NCI-H446 (cell line): ENCODE measurements at places on chromosomes 12 and 14.

DNA sequence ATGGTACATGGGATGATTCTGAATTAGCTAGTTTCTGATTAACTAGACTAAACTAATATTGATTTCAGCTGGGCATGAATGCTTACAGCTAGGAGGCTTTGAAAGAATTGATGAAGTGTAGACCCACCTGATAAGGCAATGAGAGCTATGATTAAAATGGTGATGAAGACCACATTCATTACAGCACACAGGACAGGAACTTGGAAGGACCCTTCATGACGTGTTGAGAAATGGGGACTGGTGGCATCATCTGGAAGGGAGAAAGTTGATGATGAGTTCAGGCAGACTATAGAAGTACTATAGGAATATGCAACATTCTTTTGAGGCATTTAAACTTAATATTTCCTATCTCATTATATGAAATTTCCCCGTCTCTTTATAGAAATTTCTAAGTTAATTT, 4.5 kb downstream of the CD69 start:
- no peak for DNase-seq

DNA sequence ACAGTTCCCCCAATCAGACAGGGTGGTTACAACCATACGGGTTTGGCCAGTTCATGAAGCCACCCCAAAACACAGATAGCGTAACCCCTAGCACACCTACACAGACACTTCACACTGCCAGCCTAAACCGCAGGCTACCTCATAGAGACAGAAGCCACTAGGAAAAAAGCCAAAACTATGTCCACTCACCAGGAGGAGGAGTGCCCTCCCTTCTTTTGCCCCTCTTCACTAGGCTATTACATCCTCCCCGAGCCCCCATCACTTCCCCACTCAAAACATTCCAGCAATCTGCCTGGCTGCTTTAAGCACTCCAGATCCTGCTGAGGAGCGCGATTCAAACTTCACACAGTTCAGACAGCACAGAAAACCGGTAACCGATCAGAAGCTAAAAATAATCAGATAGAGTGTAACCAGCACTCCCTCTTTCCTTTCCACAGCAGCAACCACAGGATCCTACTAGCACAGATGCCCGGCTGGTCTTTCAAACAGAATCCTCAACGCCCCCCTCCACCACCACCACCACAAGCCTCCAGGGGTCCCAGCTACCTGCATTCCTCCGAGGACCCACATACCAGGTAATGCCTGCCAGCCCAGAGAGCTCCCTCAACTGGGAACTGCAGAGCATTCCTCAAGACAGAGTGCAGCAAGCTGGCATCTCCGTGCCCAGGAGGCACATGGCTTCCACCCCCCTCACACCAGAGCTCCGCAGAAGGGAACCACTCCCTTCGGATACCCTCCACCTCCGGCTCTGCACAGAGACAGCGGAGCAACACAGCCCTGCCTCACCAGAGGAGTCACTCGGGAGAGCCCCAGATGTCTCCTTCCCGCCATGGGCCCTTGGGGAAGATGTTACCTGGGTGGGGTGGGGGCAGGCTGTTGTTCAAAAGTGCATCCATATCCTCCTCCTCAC, 1.5 kb downstream of the CHD4 start:
- DNase-seq = no peak

DNA sequence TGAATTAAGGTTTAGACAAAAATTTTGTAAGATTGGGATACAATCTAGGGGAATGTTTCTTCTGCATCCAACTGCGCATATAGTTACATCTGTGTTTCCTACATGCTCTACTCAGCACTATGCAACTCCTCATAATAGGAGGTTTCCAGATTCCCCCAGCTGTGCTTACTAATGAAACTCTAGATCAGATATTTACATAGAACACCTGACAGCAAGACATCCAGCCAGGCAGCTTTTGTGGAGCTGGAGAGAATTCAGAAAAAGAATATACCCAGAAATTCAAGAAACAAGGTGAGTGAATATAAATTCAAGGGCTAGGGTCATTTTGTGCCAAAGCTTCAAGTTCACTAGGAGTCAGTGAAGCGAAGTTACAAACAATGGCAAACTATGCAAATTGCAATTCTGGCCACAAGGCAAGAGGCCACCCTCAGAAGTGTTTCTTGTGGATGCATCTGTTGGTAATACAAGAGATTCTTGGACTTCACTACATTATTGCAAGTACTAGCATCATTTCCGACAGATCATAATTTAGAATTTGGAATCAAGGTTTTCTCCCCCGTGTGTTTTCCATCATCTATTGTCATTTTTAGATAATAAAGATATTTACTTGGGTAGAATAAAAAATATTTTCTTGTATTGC, 341.2 kb upstream of the NAV3 start:
- no peak for DNase-seq

- DNase-seq = no peak
Measured at GRCh38 chr12:6745741-6746525, 7.0 kb downstream of the MLF2 start.

GRCh38 chr14:29205658-29206057, 439.1 kb downstream of the FOXG1 start:
- DNase-seq = no peak

DNA sequence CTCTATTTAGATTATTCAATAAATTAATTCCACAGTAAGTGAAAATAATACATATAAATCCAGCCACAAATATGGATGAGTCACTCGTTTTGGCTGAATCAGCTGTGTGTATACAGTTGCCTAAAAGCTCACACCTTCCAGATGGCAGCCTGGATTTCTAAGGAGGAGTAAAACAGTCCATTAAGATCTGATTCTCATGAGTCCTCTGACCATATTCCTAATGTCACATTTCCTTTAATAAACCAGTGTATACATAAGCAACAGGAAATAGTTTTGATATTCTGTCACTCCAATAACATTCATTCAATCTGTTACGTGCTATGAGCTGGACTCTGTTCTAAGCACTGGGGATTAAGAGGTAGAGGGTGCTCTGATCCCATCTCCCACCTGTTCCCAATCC, 21.8 kb downstream of the MDM1 start:
- no peak for DNase-seq
